ENCODE measurements at places on chromosomes 2 and 18.

GRCh38 chr2:173307293-173307692 lies 47.4 kb upstream of the CDCA7 start:
- DNase-seq, result no peak

GRCh38 chr2:43636621-43637020 lies 439 bp upstream of the PLEKHH2 start:
- DNase-seq, result peak; percentile 3

- DNase-seq, result no peak
These were observed 79.8 kb upstream of the NOSTRIN start for GRCh38 chr2:168722592-168722991.

GRCh38 chr2:215828528-215829184 lies 184.7 kb downstream of the MREG start:
- DNase-seq, result peak; percentile 30

GRCh38 chr2:1817256-1818051 lies 73.1 kb upstream of the PXDN start:
- DNase-seq, result peak; percentile 63

DNA sequence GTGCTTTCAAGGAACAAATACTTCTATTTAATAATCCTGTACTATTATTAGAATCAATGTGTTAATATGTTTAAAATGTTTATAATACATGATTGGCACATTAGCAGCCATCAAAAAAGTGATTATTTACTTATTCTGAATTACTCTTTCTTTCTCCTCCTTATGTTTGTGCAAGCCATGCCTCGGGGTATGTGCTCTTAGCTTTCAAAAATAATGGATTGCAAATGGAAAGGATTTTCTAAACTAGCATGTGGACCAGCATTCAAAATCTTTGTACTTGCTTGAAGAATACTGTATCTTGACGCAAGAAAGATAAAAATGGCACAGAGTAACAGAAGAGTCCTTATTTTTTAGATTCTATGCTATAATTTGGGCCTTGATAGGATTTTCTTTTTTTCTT lies 156.5 kb downstream of the CDH7 start:
- DNase-seq, result no peak

DNA sequence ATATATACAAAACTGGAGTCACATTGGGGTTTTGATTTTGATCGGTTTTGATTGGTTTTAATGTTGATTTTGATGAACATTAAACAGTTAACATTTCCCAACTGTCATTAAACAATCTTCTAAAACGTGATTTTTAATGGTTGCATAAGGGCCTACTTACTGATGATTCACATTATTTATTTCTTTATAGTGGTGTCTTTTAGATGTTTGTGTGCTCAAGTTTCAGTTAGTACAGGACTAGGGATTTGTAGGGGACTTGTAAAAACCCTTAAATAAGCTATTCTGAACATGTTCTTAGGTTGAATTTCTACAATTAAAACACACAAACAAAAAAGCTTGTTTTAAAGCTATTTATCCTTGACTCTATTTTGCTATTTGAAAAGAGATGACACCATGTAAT lies 61.6 kb downstream of the TTC21B start:
- no peak for DNase-seq

GRCh38 chr2:217662984-217663602 lies 339.7 kb downstream of the TNS1 start:
- DNase-seq, result no peak

DNA sequence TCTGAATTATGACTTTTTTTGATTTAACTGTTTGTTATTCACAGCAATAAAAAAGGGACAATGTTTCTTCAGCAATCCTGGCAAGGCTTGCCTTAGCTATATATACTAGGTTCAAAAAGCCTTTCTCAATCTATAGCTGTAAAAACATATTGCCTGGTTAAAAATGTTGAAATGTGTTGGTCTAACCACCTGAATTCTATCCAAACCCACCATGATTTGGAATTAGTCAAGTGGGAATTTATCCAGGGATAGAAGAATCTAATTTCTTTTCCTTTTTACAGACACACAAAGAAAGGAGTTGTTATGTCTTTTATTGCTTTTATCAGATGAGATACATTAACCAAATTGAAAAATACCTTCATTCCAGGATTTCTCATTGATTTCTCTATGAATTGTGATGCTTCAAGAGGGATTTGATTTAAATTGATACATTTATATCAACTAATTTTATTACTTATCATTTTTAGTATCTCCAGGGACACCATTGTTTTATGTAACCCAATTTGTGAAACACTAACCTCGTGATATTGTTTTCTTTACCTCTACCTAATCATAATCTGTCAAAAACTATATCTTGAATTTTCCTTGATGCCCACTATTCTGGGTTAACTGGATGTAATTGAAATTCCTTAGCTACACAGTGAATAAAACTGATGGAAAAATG lies 88.1 kb downstream of the LRP1B start:
- DNase-seq, result no peak

- DNase-seq, result no peak
These were observed 129.2 kb downstream of the RBMS1 start for GRCh38 chr2:160364364-160364763.

- no peak for DNase-seq
These were observed 140.4 kb upstream of the APCDD1 start for GRCh38 chr18:10314066-10314465.

DNA sequence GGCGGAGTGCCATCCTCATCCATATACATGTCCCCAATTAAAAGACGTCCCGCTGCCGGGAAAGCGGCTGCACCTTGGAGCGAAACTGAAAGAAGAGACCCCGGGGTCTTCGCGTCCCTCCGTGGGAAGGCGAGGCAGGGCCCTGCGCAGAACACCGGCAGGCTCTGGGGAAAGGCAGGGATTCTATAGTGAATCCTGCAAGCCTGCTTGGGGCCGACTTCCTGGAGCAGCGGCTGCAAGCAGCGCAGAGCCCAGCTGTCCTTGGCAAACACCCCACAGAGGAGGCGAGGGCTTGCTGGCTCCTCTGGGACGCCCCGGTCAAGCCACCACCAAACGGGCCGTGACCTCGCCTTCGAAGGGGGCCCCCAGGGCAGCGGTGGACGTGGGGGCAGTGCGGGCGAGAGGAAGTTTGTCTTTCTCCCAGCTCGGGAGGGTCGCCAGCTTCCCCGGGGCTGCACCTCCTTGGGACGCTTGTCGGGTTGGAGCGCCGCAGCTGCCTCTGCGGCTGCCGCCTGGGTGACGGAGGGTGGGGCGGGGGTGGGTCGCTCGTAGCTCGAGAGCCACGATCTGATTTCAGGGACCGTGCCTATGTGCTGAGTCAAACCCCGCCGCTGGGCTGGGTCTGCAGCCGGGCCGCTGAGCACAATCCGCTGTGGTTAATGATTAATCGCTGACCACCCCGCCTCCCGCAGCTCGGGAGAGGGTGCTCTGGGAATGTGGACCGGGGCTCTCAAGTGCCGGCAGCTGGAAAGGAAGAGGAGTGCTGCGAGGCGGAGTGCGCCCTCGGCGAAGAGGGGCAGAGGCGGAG lies 486 bp upstream of the GPR39 start:
- DNase-seq, result no peak

- no peak for DNase-seq
These were observed 572.6 kb downstream of the TRIB2 start for GRCh38 chr2:13289310-13289709.

DNA sequence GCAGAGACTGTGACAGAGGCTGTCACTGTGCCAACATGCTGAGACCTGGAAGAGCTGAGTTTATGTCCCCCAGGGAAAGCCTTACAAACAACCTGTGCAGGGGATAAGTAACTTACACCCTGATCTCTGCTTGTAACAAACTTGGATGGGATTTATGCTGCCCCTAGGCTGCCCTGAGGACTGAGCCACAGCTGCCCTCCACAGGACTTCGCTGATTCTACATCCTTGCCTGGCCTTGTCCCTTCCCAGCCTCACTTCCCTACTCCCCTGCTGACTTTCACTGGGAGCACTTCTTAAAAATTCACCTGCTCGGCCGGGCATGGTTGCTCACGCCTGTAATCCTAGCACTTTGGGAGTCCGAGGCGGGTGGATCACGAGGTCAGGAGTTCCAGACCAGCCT lies 45.9 kb upstream of the ASAP2 start:
- no peak for DNase-seq

- no peak for DNase-seq
These were observed 97.9 kb upstream of the ALKAL2 start for GRCh38 chr2:385785-386184.

- no peak for DNase-seq
These were observed 154.9 kb downstream of the CSRNP3 start for GRCh38 chr2:165624470-165624800.

DNA sequence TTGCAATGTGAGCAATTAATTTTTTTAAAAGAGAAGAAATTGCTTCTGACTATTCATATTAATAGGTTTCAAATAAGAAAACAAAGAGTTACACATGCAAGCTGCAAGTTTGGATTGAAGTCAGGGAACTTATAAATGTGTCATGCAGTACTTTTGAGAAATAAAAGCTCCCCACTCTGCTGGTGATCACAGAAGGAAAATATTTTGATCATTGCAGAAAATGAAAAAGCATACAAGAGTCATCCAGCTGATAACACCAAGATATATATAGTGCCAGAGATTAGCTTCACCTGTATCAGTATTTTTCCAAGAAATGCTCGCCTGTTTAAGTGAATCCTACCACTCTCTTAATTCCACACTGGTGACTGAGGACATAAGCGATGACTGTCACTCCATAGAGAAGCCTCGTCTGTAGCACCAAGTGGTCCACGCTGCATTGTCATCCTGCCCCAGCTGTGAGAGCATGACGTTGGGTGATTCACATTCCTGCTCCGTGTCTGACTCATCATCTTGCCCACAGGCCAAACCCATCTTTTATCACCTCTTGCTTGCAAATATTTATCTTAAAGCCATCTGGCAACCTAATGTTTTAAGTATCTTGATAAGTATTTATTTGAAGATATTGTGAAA lies 178.0 kb downstream of the ASXL3 start:
- no peak for DNase-seq

DNA sequence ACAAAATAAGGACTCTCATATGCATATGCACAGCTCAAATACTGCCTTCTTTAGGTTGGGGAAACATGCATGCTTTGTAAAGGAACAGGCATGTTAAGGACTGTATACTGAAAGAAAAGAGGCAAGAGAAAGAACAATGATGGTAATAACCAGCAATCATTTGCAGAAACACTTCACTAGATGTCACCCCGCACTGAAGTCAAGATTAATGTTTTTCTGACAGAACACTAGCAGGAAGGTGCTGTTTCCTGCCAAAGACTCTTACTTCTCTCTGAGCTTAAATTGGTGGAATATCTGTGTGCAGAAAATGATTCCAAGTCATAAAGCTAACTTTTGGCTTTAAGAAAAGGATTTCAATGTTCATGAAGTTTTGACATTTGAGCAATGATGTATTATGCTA lies 19.3 kb upstream of the CSRNP3 start:
- no peak for DNase-seq

DNA sequence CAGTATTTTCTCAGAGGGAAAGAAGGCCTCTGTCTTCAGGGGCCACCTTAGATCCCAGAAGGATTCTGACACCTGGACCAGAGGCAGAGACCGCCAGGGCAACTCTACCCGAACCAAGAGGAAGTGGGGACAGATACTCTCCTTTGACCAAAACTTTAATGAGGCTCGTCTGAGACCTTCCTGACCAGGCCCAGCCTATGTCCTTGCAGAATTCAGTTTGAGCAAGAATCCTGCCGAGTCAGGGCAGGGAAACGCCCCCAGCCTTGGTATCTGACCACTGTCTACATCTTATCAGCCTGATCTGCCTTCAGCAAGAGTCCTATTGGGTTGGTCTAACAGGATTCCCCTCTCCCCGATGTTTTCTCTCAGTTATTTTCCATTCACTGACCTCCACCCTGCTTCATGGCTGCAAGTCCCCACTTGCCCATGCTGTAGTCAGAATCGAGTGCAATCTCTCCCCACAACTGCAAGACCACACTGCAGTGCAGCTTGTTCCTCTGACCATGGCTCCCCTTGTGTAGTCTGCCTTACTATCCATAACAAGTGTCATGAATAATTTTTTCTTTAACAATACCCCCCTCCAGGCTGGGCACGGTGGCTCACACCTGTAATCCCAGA lies 95.0 kb downstream of the MSH2 start:
- DNase-seq, result no peak

GRCh38 chr2:126876631-126877030 lies 22.1 kb upstream of the TEX51 start:
- DNase-seq, result no peak

DNA sequence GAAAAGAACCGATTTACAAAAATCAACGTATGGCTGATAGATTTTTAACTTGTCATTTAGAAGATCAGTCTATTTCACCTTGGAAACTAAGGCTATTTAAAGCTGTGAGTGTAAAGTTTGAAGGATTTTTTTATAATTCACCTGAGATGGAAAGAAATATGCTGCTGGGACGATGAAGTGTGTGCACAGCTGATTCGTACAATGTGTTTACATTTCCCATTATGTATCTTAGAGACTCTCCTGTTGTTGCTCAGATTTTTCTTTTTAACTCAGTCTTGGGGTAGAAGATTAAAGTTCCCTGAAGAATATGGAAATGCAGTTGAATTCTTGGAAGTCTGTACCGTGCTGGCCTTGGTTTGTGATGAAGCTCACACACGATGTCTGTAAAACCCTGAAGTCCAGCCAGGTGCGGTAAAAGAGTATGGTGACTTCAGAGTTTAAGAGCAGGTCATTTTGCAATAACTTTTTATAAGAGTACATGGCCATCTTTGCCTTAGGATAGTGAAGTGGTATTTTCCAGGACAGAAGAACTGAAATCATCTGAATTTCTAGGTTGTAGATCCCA lies 250.1 kb downstream of the PRKCE start:
- DNase-seq, result no peak

DNA sequence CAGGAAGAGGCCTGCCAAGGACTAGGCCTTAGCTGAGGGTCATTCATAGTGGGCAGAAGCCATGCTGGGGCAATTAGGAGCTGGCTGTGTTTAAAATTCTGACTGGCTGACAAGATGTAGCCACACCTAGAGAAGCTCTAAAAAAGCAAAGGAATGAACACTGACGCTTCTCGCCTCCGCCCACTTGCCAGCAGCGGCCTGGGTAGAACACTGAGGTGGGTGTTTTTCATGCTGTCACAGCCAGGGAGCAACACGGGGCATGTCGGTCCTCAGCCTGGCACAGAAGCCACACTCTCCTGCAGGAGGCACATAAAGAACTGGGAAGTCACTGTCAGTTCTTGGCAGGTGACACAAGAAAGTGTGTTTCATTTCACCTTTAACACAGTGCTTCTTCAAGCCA lies 10.4 kb downstream of the CHST10 start:
- DNase-seq, result no peak

- no peak for DNase-seq
These were observed 3.3 kb upstream of the ACTR3 start for GRCh38 chr2:113886479-113887008.

- DNase-seq, result peak; percentile 52
These were observed 1.2 kb downstream of the MEX3C start for GRCh38 chr18:51196118-51196810.

- no peak for DNase-seq
These were observed 552.0 kb upstream of the NRP2 start for GRCh38 chr2:205130111-205130829.

- DNase-seq, result no peak
These were observed 2.8 kb downstream of the TMEM150A start for GRCh38 chr2:85599468-85600234.
